ENCODE measurements at places on chromosomes 16 and 17. TPM values are rescaled to one million over a fixed set of nuclear protein-coding genes. Genes with fewer than 3 reads are reported as not detected.

DNA sequence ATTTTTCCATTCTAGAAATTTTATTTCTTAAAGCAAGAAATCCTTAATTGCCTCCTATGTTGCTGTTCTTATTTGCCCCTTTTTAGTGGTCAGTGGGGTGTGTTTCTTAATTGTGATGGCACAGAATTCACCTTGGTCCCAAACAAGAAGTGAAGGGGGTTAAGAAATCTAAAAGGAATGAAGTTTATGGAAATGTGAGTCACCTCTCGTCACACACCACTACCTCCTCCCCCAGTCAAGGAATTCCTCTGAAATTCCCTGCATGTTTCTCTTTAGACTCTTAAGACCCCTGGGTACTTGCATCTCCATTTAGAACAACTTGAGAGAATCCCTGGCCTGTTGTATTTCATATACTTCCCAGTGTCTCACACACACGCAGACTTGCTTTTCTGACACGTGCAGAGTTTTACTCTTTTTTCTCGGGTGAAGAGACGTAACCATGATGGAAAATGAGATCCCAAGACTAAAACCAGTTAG, 247.4 kb downstream of the PRKCA start:
- DNase-seq = peak; percentile 78

- no peak for DNase-seq
Observed at GRCh38 chr17:34692920-34693319, 113.5 kb downstream of the TMEM132E start.

DNA sequence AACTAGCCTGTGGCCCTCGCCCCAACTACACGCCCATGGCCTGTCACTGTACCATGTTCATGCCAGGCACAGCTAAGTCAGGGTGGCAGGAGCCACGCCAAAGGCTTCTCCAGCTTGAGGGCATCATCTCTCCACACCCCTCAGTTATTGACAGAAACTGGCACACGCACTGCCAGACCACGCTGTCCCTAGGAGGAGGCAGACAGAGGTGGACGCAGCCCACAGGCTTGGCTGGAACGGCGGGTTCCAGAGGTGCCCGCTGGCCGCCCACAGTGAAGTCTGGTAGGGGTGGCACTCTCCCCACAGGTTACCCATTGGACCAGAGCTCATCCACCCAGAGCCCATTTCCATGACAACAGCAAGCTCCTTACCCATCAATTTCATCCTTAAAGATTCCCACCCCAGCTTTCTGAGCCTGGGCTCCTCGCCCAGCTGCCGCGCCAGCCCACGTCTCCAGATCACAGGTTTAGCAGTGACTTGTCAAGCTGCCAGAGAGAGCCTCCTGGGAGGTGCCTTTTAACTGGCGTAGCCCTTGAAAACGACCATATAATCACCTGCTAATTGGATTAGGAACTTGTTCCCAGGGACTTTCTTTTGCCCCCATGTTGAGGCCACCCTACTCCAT, 27.9 kb downstream of the RPRML start:
- no peak for DNase-seq

DNA sequence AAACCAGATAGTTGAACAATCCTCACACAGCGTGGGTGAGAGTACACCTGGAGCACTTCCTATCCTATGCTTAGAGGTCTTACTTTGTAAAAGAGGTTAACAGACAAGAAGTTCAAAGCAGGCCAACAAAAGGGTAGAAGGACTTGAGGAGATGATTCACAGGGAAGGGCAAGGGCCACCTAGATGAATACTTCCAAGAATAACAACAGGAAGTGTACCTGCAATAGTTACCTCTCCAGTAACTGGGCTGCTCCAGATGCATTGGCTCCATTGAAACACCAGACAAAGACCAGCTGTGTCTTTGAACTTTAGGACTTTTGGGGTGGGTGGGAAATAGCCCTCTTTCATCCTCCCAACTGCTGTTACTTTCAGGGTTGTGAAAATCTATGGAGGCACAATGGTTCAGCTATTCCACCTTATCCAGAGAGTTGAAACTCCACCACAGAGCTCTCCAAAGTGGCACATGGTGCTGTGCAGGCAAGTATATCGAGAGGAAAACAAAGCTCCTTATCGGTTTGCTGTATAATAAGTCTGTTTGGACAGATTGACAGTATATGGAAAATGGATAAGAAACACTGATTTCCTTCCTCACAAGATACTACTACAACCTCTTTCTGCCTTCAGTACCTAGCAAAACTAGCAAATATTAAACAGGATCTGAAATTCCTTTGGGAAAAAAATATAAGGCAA, 22.7 kb downstream of the RNF43 start:
- no peak for DNase-seq

DNA sequence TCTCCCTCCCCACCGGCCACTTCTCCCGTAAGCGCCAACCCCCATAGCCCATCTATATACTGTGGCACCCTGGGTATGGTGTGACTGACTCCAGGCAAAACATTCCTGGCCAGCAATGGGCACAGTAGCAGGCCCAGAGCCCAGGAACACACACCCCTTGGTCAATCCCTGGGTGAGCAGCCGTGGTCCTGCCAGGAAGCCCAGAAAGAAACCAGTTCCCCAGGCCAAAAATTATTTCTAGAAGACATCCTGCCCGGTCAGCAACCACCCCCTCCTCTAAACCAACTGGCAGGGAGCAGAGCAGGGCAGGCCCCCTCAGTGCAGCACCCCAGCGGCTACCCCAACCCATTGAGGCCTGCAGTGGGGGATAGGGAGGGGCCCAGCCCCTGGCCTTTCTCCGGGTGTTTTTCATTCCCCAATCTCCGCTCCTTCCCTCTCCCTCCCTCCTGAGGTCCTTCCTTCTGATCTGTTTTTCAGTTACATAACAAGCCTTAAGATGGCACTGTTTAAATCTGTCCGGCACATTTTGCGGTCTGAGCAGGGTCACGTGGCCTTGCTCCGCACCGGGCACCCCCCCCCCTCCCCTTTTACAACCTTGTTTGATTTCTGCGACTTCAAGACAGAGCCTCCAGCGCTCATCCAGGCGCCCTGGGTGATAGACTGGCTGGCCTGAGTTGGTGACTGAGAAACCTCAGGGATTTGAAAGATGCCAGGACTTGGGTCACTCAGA, 2.0 kb downstream of the NPTX1 start:
- DNase-seq = peak; percentile 56

- no peak for DNase-seq
Observed at GRCh38 chr16:66189951-66190350, 176.5 kb upstream of the CDH5 start.

GRCh38 chr16:86026171-86026910, 127.4 kb downstream of the IRF8 start:
- peak; percentile 47 for DNase-seq

Gene AURKB
- polyA plus RNA-seq = 0.43 TPM

Gene SLC25A11
- polyA plus RNA-seq = 173 TPM

Gene TEKT5
- polyA plus RNA-seq = not detected

Gene CDRT15
- polyA plus RNA-seq = not detected

Gene KRTAP1-5
- not detected for polyA plus RNA-seq

Gene PPP1R27
- polyA plus RNA-seq = not detected

Gene SLC13A2
- polyA plus RNA-seq = 69.0 TPM

Gene MYO15A
- 0.80 TPM for polyA plus RNA-seq

All from kidney (tissue), 22 donors.